ENCODE measurements at places on chromosomes 16 and 17. TPM values are rescaled to one million over a fixed set of nuclear protein-coding genes. Genes with fewer than 3 reads are reported as not detected.

ATP2C2 gene
- total RNA-seq, result 47.0 TPM

- DNase-seq, result no peak
These were observed 21.8 kb downstream of the KCNJ16 start for GRCh38 chr17:70096861-70097260.

KRTAP9-4 gene
- not detected for total RNA-seq

- no peak for DNase-seq
These were observed 4.6 kb downstream of the IL21R start for GRCh38 chr16:27406511-27407128.

DNA sequence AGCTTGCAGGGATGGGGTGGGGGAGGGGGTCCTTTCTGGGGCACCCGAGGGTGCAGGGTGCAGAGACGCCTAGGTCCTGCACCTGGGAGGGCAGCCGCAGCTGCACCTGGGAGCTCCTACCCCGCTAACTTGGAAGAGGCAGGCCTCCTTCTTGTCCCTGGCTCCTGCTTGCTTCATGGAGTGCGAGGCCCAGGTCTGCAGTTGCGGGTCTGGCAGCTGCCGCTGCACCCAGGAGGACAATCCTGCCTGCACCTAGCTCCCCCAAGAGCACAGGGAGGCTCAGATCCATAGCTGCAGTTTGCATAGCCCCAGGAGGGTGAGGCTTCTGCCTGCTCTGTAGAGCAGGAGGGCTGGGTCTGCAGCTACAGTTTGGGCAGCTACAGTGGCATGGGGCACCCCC is 26.6 kb downstream of the GNGT2 start:
- DNase-seq, result no peak

FBF1 gene
- 14.1 TPM for total RNA-seq

CA7 gene
- 0.68 TPM for total RNA-seq

GRCh38 chr17:79401704-79402674 is 208.9 kb downstream of the RBFOX3 start:
- DNase-seq, result no peak

CCL16 gene
- total RNA-seq, result not detected

DNA sequence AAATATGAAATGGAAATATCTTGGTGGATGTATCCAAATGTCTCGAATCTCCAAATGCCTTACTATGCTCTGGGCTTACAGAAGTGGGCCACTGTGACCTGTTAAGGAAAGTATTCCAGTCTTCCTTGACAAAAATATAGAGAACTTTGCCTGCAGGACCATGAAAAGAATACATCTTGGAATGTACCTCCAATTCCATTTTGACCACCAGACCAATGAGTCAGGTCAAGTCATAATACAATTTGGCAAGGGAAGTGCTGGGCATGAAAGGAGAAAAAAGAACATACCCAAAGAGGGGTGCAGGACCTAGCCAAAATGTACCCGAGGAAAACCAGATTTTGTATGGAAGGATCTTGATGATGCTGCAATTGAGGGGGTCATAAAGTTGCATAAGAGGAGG is 1153.7 kb upstream of the GOT2 start:
- DNase-seq, result no peak

SOX15 gene
- total RNA-seq, result 0.53 TPM

GRCh38 chr17:76547642-76548202 is 7.9 kb downstream of the PRCD start:
- DNase-seq, result no peak

GRCh38 chr17:7541074-7541621 is 7.7 kb upstream of the TNFSF12 start:
- DNase-seq, result no peak

- no peak for DNase-seq
These were observed 1755.4 kb downstream of the TP53TG3F start for GRCh38 chr16:35214840-35215239.

- peak; percentile 57 for DNase-seq
These were observed 596 bp downstream of the MSL1 start for GRCh38 chr17:40122136-40122998.

DNA sequence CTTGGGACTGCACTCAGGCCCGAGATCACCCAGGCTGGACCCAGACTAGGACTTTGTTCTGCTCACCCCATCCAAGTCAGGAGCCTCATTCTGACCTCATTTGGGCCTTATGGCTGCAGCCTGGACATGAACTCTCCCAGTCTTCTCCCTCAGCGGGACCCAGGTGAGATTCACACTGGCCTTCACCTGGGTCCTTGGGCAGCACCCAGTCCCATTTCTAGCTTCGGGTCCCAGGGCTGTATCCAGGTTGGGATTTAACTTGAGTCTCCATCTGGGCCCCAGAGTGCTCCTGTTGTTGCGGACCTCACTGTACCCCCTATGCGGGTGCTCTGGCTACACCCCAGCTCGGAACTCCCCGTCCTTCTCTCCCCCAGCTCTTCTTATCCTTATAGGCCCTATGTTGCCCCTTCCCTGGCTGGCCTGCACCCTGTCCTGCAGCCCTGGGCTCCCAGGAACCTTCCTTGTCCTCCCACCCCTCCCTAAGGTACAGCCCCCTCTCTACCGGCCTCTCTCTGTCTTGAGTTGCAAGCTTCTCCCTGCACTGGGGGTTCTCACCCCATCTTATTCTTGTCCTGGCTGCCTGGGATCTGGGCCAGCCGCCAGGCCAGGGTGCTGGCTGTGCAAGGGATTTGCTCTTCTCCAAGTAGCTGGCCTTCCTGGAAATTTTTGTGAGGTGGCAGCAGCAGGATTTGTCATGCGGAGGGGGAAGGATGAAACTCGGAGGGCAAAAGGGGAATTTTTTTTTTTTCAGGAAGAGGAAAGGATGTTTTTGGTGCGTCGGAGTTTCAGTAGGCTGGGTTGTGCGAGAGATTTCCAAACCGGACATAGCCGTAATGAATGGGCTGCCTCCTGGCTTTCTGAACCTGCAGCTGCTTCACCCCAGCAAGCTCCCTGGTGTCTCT is 904 bp downstream of the MAP2K3 start:
- DNase-seq, result no peak

GRCh38 chr16:57648581-57649442 is 19.3 kb upstream of the ADGRG3 start:
- peak; percentile 85 for DNase-seq

DNA sequence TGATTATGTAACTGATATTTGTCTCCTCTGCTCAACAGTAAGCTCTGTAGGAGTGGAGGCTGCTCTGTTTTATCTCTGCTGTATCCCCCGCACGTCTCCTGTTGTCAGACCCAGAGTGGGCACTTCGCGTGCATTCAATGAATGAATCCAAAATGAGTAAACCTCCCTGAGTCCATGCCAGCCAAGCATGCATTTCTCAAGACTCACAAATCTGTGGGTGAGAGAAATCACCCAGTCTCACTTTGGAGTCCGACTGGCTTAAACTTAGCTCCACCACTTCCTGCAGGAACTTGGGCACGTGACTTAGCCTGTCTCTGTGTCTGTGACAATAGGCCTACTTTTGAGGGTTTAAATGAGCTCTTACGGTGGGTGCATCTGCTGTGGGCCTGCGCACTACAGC is 3.7 kb downstream of the PNPO start:
- DNase-seq, result no peak

GRCh38 chr16:88982286-88983084 is 5.5 kb upstream of the CBFA2T3 start:
- DNase-seq, result no peak

TPSG1 gene
- not detected for total RNA-seq

KCNJ18 gene
- total RNA-seq, result not detected

DNA sequence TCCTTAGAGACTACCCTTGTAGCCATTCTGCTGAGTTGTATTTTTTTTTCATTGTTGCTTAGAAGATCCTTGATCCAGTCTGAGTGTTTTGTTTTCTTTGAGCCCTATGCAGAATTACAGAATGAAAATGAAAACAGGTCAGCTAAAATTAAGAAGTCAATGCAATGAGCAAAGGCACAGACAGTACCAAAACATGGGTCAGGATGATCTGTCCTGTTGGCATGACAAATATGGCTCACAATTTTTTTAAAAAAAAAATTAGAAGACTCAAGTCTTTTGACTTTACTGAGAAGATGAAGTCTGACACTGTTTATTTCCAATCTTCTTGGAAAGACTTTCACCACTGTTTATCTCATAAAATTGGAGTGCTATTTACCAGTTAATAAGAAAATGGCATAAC is 32.4 kb downstream of the KCNJ16 start:
- no peak for DNase-seq

DNA sequence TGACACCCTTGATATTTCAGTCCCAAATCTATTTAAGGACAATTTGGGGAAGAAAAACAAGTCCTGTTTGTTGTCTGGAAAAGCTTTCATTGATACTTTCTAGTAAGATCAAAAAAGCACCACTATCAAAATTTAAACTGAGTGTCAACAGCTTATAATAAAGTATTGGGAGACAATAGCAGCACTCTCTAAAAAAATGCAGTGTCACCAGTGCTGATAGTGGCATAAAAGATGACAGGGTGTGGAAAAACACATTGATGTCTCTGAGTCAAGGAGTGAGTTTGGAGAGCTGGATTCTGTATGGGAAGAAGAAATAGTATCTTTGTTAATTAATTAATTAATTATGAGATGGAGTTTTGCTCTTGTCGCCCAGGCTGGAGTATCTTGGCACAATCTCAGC is 8.3 kb upstream of the TOM1L1 start:
- no peak for DNase-seq

- peak; percentile 79 for DNase-seq
These were observed 547 bp downstream of the PLCD3 start for GRCh38 chr17:45131616-45132319.

ZG16 gene
- 1.9 TPM for total RNA-seq

GRCh38 chr17:50280068-50280467 is 5.8 kb downstream of the TMEM92 start:
- DNase-seq, result no peak

MAPK8IP3 gene
- total RNA-seq, result 74.9 TPM

GRCh38 chr16:3009568-3010390 is 2.9 kb upstream of the CLDN9 start:
- DNase-seq, result peak; percentile 97

NPB gene
- total RNA-seq, result 0.68 TPM

DNA sequence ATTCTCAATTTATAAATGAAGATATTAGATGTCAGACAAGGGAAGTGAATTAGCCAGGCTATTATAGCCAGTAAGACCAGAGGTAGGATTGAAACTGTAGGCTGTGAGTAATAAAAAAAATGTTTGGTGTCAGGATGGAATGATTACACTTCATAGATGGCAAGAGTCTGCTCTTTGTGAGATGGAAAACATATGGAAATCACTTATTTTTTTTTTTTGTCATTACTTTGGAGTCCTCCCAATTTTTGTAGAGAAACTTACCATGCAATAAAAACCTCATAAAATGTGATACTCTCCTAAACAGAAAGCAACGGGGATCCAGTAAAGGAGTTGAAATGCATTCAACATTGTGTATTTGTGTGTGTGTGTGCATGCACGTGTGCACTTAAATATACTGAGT is 532.7 kb upstream of the CDH8 start:
- no peak for DNase-seq

GRCh38 chr17:74117087-74117698 is 86.3 kb upstream of the RPL38 start:
- DNase-seq, result peak; percentile 10

AKTIP gene
- 127 TPM for total RNA-seq

CDK12 gene
- 86.6 TPM for total RNA-seq

GRCh38 chr17:63193827-63194226 is 227.8 kb downstream of the TANC2 start:
- no peak for DNase-seq

DNA sequence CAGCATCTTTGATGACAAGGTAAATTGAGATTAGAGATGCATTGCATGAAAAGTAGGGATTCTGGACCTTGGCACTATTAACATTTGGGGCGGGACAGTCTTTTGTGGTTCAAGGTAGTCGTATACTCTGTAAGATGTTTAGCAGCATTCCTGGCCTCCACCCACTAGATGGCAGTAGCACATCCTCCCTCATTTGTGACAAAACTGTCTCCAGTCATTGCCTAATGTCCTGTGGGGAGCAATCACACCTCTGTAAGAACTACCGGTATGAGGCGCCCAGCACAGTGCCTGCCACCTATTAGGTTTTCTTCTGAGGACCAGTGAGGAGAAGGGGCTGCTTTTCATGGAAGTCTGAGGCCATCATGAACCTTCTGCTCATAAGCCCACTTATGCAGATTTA is 180.8 kb downstream of the RBFOX1 start:
- DNase-seq, result no peak

DNA sequence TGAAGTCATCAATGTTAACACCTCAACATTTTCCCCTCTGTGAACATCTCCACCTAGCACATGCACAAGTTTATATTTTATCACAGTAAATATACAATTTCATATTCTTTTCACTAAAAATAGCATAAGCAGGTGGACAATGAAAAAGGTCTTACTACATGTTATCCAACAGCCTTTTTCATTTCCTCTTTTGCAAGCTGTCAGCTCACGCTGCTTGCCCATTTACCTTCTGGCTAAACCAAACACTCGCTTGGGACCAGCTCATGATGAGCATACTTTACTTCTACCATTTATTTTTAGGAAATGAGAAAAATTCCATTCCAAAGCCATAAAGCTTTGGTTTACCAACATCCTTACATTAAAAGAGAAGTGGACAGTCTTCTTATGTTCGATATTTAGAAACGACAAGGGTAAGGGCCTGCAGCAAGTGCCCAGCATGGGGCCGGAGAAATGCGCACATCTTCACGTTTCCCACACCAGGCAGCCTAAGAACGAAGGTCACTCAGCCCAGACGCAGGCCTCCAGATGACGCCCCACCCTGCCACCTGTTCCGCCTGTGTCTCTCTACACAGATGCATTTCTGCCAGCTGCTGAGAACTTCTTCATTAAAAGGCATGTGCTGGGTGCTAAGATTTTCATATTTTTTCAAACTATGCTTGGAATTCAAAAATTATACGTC is 13.9 kb downstream of the SNN start:
- no peak for DNase-seq

KRT24 gene
- not detected for total RNA-seq
